GM19239 (cell line): ENCODE measurements at places on chromosomes 1 and 21.

DNA sequence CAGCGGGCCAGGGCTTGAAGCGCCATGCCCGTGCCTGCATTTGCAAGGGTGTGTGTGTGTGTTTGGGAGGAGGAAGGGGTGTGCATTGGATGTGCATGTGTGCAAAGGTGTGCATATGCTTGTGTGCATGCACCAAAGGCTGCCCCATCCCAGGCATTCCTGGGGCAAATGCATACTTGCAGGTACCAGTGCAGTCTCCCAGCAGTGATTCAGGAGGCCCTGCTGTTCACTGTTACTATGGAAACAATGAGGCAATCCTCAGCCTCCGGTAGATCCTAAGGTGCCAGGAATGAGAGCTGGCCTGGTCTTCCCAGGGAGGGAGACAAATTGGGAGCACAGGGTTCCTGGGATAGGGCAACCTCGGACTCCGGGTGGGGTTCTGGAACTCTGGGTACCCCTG, 7.5 kb upstream of the FNDC5 start:
- DNase-seq = no peak

- no peak for DNase-seq
These were observed 18.6 kb downstream of the NKAIN1 start for GRCh38 chr1:31221072-31221471.

- no peak for DNase-seq
These were observed 371.4 kb downstream of the KIF26B start for GRCh38 chr1:245526141-245526540.

GRCh38 chr1:228155596-228156514, 6.1 kb downstream of the GJC2 start:
- DNase-seq = no peak

DNA sequence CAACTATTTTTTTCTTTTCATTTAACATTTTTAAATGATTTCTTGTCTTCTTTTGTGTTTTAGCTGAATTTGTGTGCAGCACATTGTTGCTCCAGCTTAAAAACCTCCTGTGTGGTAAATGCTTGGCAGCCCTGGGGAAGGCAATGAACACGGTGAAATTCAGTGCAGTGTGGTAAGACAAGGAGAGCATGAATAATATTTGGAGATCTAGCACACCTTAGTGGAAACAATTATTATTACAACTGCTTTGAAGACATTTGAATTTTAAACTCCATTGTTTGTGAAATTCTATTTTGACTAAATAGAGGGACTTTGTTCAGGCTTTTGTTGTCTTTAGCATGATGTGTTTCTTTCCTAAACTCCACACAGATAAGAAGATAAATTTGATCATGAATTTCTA, 242.6 kb upstream of the CXADR start:
- no peak for DNase-seq
